Activated naive CD4-positive, alpha-beta T cell treated with Interleukin-2 at 50 U/mL for 16 hours (primary cell): ENCODE measurements at places on chromosomes 5 and 9.

DNA sequence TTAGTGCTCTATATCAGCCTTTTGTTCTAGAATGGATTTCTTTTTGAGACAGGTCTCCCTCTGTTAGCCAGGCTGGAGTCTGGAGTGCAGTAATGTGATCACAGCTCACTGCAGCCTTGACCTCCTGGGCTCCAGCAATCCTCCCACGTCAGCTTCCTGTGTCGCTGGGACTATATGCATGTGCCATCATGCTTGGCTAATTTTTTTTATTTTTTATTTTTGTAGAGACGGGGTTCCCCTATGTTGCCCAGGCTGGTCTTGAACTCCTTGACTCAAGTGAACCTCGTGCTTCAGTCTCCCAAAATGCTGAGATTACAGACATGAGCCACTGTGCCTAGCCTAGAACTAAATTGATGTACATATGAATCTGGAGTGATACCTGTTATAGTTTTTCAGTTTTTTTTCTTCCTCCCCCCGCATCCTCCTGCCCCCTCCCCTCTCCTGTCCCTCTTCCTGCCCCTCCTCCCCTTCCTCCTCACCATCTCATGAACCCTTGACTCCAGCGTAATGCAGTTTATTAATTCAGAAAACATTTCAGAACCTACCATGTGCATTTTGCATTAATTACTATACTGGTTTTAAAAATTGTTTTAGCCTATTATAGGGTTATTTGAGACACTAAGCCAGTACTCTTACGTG lies 37.4 kb upstream of the TNFAIP8 start:
- no peak for DNase-seq

- no peak for DNase-seq
These were observed 27.6 kb upstream of the SMIM23 start for GRCh38 chr5:171757853-171758535.

DNA sequence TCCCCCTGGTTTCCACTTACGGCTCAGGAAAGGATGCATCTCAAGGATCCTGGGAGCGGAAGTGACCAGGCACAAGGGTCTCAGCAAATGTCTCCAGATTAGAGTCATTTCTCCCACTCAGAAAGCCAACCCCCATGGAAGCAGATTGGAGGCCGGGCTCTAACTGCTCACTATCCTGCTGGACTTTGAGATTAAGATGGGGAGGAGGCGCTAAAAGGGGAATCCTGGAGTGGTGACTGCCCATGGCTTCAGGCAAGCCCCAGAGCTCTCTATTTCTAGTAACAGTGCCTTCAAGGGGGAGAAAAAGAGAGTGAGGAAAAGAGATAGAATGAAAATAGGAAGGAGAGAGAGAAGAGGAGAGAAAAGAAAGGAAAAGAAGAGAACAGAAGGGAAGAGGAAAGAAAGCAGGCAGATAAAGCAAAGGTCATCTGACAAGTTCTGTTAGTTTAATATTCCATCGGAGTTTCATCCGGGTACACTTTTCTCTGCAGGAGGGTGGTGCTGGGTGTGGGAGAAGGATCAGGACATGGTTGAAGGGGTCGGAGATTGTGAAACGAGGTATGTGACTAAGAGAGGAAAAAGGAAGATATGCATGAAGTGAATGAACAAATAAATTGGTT lies at the start of gene AGXT2:
TSS of gene AGXT2 (minus strand) at position 165 of the 620 bp plus-strand sequence. CDS start at position 108, 57 bp downstream.
- no peak for DNase-seq

GRCh38 chr5:174532455-174533453 lies 191.6 kb upstream of the MSX2 start:
- no peak for DNase-seq

DNA sequence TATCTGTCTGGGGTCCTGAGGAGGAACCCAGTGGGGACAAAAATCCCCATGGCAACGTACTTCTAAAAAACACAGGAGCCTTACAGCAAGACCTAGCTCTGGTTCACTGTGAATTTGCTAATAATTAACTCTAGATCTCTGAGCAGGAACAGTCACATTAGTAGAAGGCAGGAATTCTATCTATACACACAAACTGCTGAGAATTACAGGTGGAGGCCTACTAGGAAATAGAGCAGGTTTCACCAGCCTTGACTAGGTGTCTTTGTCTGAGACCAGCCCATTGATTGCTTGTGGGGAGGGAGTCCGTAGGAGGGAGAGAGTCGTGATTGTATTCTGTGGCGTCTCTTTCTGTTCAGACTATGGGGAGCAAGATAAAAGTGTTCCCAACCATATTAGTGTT lies 44.8 kb downstream of the PRLR start:
- no peak for DNase-seq

- no peak for DNase-seq
These were observed 8.8 kb downstream of the CSNK1G3 start for GRCh38 chr5:123520677-123521247.

GRCh38 chr9:133728856-133729616 lies 9.1 kb downstream of the SARDH start:
- DNase-seq = no peak

DNA sequence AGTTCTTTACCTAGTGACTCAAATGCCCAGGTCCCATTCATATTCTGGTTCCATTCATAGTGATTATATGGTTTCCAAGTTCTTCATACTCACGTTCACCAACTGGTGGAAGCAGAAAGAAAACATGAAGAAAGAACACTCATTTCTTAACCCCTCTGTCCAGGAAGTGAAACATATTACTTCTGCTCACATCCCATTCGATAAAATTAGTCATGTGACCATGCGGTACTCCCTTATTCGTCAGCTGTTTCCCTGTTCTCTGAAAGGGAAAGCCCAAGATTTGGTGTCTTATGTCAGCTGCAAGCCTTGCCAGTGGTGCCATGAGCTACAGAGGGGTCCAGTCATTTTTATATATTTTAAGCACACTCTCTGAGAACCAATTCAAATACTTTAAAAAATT lies 387.0 kb upstream of the DMAC1 start:
- DNase-seq = no peak

DNA sequence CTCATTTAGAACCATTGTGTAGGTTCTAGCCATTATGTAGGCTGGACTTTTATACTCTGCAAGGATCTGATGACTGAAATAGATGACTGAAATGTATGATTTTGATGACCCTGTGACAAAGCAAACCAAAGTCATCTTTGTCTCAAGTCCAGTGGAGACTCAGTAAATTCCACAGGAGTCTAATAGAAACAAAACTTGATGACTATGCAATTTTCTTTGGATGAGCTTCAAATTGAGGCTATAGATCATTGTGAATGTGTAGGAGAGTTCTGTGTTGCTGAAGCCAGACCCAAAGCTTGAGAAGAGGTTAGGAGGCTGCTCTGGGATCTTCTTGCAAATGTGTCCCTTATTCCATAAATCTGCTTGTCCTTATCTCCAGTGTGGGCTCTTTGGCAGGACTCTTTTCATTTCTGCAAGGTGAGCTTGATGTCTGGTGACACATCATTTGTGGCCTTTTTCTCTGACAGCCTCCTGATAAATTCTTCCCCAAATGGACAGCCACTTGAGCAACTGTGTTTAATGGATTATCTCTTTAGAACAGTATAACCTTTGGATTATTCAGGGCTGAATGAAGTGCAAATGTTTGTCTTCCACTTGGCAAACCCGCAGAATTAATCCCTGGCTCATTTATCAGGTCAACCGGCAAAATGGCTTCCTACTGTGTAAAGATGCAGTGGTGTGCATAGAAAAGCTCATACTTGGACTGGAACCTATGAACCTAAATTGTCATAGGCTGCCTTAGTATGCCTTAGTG lies 235.1 kb upstream of the ANKH start:
- no peak for DNase-seq

DNA sequence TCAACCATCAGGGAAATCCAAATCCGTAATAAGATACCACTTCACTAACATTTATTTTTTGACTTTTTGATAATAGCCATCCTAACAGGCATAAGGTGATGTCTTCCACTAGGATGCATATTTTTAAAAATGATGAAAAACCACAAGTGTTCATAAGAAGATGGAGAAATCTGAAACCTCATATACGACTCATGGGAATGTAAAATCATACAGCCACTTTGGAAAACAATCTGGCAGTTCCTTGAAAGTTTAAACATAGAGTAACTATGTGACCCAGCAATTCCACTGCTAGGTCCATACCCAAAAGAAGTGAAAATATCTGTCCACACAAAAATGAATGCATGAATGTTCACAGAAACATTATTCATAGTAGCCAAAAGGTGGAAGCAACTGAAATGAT lies 431.0 kb downstream of the ENC1 start:
- no peak for DNase-seq

DNA sequence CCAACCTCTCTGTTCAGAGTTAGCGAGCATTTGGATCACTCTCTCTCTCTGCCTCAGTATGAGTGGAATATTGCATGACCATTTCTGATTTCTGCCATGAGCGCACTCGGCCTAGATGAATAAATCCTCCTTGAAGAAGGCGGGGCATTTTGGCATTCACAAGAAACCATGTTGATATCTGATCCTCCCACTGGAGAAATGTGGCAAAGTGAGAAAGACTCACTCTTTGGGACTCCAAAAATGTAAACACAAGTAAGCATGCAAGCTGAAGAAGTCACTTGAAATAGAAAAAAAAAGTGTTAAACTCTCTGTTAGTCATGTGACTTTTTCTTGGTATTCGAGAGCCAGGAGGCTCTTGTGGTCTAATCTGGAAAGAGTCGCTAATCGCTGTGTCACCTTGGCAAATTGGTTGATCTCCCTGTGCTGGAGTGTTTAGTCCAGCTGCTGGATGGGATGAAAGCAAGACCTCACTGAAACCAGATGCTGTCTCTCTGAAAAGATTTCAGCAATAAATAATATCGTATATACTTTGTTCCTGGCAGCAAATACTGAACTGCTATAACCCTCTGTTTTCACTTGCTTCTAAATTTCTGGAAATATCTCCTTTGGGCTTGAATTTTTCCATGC lies 95.5 kb downstream of the GHR start:
- DNase-seq = no peak

GRCh38 chr5:82307451-82307850 lies 29.3 kb upstream of the RPS23 start:
- no peak for DNase-seq

- no peak for DNase-seq
These were observed 2.6 kb downstream of the VLDLR start for GRCh38 chr9:2624051-2624682.

- DNase-seq = no peak
These were observed 130.2 kb downstream of the MAT2B start for GRCh38 chr5:163635631-163636030.

DNA sequence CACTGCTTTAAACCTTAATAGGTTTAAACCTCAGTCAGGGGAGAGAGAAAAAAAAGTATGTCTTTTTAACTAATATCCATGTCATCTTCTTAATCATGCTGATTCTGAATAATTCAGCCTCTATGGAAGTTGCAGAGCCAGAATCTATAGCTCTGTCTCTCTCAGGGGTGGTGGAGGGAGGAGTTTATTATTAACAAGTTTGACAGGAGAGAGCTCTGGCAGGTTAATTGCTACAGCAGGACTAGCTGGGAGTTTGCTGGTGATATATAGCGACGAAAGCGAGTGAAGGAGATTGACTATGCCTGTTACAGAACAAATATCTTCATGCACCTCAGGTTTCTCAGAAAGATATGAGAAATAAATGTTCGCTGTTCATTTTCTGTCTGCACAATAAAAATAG lies 586.4 kb downstream of the TLE4 start:
- DNase-seq = no peak

- no peak for DNase-seq
These were observed 6.9 kb downstream of the RAB24 start for GRCh38 chr5:177296581-177296980.

GRCh38 chr5:148801682-148802276 lies 24.6 kb upstream of the ADRB2 start:
- DNase-seq = no peak

DNA sequence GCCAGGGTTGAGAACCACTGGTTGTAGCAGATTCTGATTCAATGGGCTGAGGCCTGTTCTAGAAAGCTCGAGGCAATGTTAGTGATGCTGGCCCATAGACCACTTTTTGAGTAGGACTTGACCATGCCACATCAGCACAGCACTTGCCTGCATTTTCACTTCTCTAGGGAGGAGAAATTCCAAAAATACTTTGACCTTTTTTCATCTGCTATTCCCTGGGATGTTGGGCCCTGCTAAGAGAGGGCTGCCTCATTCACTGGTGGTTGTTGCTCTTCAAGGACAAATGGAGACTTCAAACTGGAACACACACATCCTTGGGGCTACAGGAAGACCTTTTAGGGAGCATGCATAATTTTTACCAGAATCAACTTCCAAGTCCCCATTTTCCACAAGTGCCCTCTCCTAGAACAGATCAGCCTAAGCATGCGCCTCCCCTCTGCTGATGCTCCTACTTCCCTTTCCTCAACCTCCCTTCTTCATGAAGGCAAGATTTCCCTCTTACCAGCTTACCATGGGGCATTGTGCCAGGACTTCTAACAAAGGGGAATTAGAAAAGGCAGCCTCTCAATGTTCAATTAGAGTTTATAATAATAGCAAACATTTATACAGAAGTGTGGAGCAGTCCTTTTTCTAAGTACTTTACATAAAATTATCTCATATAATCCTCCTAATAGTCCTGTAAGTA lies 12.7 kb upstream of the TGFBI start:
- no peak for DNase-seq

- no peak for DNase-seq
These were observed 20.4 kb upstream of the CEP72 start for GRCh38 chr5:591746-592145.

DNA sequence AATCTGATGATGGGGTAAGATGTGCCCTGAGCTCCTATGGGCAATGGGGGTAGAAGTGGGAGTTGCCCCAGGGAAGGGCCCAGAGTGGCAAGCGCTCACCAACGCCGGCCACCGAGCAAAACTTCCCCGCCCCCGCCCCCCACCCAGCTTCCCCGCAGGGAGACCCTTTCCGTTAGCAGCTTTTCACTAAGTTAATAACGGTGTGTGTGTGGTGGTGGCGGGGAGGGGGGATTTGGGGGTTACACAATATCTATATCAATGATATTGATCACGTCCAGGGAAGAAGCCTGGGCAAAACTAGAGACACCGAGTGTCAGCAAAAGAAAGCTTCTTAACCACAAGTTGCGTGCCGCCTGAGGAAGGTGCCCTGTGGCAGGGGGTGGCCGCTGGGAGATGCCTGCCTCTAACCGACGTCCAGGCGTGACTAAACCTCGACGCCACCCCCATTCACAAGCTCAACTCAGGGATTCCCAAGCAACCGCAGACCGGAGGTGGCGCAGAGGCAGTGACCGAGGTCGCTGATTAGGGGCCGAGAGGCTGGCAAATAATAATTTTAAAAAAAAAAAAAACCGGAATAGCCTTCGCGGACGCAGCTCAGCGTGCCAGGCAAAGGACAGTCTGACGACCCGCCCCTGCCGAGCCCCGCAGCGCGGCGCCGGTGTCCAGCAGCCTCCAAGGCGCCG lies 222.6 kb downstream of the MEF2C start:
- DNase-seq = no peak

GRCh38 chr9:79352322-79352721 lies 219.4 kb upstream of the TLE4 start:
- DNase-seq = no peak

DNA sequence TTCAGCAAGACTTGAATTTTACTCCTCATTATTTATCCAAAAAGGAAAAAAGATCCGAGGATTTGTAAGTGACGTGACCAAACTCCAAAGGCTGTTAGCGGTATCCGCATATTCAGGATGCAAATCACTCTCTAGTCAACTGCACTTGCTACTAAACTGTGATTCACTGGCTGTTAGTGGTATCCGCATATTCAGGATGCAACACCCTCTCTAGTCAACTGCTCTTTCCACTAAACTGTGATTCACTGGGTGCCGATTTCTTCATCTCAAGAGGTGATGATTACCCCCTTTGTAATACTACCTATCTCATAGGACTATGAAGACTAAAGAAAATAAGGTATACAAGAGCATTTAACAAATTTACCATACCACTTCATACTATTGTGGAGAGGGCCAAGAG lies 5.7 kb downstream of the MAPKAP1 start:
- DNase-seq = no peak
